ENCODE measurements at places on chromosomes 6 and 20. TPM values are rescaled to one million over a fixed set of nuclear protein-coding genes. Genes with fewer than 3 reads are reported as not detected.

DNA sequence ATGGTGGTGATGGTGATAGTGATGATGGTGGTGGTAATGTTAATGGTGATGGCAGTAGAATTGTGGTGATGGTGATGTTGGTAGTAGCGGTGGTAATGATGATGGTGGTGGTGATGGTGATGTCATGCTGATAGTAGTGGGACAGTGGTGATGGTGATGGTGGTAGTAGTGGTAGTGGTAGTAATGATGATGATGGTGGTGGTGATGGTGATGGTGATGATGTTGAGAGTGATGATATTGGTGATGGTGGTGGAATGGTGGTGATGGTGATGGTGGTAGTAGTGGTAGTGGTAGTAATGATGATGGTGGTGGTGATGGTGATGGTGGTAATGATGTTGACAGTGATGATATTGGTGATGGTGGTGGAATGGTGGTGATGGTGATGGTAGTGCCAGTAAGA, 128.8 kb downstream of the LPA start:
- DNase-seq, result no peak
- H3K36me3 ChIP-seq, result no peaks in the 10 kb centered on the region
- no peak overlapping the region for H3K4me3 ChIP-seq

DNA sequence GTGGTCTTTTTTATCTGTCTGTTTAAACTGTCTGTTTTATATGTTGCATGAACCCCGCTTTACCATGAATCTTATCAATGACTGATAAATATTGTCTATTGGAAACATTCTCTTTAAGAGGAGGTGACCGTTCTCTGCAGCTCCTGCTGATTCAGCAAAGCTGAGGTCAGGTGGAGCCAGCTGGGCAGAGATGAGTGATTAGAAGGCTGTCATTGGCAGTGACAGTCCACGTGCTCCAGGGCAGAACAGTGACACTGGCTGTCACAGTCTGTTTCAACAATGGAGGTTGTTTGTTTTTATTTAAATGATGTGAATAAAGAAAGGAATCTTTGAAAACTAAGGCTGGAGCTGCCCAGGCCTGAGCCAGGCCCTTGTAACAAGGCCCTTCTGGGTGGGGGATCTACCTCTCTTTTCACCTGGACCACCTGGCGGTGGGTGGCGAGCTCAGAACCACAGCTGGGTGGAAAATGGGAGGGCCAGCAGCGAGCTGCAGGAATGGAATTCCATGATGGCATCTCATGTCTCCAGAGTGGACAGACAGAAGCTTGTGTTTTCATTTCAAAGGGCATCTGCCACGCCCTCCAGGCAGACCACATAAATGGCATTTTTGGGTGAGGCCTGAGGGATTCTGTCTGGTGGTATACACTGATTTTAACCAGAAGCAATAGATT, 12.6 kb downstream of the SYNJ2 start:
- no peaks in the 10 kb centered on the region for H3K36me3 ChIP-seq
- DNase-seq, result no peak
- no peak overlapping the region for H3K4me3 ChIP-seq
- H3K4me1 ChIP-seq, result peaks cover 13% of the 10 kb centered on the region

GRCh38 chr6:158285656-158286021, 26.6 kb upstream of the TULP4 start:
- peaks cover 29% of the 10 kb centered on the region for H3K4me1 ChIP-seq
- no peaks in the 10 kb centered on the region for H3K36me3 ChIP-seq
- peak overlapping the region; percentile 3 for H3K27ac ChIP-seq
- no peaks in the 10 kb centered on the region for H3K27me3 ChIP-seq

GRCh38 chr6:109304284-109305015, 77.8 kb downstream of the CD164 start:
- peaks cover 27% of the 10 kb centered on the region for H3K4me1 ChIP-seq
- no peaks in the 10 kb centered on the region for H3K27me3 ChIP-seq
- no peak overlapping the region for H3K4me3 ChIP-seq

GRCh38 chr6:156310701-156311100, 466.5 kb upstream of the ARID1B start:
- H3K4me3 ChIP-seq, result no peak overlapping the region
- H3K4me1 ChIP-seq, result no peaks in the 10 kb centered on the region
- DNase-seq, result no peak
- no peak overlapping the region for H3K27ac ChIP-seq

GRCh38 chr6:25014791-25015560, 79.2 kb upstream of the RIPOR2 start:
- no peaks in the 10 kb centered on the region for H3K27me3 ChIP-seq
- no peaks in the 10 kb centered on the region for H3K36me3 ChIP-seq
- peaks cover 6% of the 10 kb centered on the region for H3K4me1 ChIP-seq
- no peak overlapping the region for H3K27ac ChIP-seq

DNA sequence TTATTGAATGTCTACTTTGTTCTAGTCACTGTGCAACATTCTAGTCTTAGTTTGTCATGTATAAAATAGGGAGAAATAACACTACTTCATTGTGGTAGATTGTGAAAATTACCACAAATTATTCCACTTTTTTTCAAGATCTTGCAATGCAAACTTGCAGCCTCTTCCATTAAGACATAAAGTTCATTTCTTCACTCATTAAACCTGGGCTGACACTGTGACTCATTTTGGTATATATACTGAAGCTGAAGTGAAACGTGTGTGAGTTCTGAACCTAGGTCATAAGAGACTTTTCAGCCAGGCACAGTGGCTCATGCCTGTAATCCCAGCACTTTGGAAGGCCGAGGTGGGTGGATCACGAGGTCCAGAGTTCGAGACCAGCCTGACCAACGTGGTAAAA, 329.0 kb downstream of the BCKDHB start:
- no peaks in the 10 kb centered on the region for H3K27me3 ChIP-seq
- H3K36me3 ChIP-seq, result no peaks in the 10 kb centered on the region
- no peak overlapping the region for H3K27ac ChIP-seq
- H3K4me1 ChIP-seq, result peaks cover 4% of the 10 kb centered on the region
- no peak overlapping the region for H3K4me3 ChIP-seq

GRCh38 chr6:108575905-108576494, 15.3 kb downstream of the FOXO3 start:
- H3K4me3 ChIP-seq, result no peak overlapping the region
- H3K27me3 ChIP-seq, result no peaks in the 10 kb centered on the region
- H3K27ac ChIP-seq, result no peak overlapping the region
- H3K36me3 ChIP-seq, result peaks cover 18% of the 10 kb centered on the region

DNA sequence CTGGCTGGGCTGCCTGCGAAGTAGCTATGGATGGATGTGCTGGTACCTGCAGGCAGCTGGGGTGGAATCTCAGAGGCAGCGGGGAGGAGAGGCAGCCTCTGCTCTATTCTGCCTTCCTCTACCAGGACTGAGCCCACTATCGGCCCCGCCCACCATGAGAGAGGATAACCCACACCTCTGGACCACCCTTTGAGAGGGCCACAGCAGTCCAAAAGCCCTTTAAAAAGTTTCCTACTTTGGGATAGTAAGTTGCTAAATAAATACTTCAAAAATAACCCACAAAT, 36.1 kb downstream of the EZR start:
- no peak for DNase-seq
- H3K4me1 ChIP-seq, result no peaks in the 10 kb centered on the region
- no peaks in the 10 kb centered on the region for H3K27me3 ChIP-seq
- H3K27ac ChIP-seq, result no peak overlapping the region
- H3K36me3 ChIP-seq, result peaks cover 51% of the 10 kb centered on the region

DNA sequence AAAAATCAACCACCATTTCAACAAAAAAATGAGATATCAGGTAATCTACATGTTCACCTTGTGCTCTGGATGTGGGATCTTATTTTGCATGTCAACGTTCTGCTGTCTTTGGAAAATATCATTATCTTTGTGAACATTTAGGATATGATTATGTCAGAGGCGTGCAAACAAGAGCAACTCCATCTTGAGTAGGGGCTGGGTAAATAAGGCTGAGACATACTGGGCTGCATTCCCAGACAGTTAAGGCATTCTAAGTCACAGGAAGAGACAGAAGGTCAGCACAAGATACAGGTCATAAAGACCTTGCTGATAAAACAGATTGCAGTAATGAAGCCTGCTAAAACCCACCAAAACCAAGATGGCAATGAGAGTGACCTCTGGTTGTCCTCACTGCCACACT, 28.8 kb upstream of the ZBTB24 start:
- no peak overlapping the region for H3K4me3 ChIP-seq
- H3K27me3 ChIP-seq, result no peaks in the 10 kb centered on the region
- no peak overlapping the region for H3K27ac ChIP-seq
- no peak for DNase-seq

DNA sequence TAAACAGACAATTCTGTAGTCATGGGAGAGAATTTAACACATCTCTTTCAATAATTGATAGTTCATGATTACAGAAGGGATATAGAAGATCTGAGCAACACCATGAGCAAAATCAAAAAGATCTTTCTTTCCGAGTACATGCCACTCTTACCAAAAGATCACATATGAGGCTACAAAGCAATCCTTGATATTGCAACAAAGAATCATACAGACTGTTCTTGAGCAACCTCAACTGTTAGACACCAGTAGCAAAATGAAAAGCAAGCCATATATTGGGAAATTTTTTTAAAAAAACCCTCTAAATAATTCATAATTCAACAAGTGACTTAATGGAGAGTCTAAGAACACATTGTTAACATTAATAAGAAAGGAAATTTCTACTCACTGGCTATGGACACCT, 3.6 kb upstream of the CD83 start:
- H3K4me3 ChIP-seq, result no peak overlapping the region
- H3K36me3 ChIP-seq, result no peaks in the 10 kb centered on the region
- H3K4me1 ChIP-seq, result peaks cover 4% of the 10 kb centered on the region
- no peak for DNase-seq
- H3K27ac ChIP-seq, result no peak overlapping the region
- H3K27me3 ChIP-seq, result no peaks in the 10 kb centered on the region

DNA sequence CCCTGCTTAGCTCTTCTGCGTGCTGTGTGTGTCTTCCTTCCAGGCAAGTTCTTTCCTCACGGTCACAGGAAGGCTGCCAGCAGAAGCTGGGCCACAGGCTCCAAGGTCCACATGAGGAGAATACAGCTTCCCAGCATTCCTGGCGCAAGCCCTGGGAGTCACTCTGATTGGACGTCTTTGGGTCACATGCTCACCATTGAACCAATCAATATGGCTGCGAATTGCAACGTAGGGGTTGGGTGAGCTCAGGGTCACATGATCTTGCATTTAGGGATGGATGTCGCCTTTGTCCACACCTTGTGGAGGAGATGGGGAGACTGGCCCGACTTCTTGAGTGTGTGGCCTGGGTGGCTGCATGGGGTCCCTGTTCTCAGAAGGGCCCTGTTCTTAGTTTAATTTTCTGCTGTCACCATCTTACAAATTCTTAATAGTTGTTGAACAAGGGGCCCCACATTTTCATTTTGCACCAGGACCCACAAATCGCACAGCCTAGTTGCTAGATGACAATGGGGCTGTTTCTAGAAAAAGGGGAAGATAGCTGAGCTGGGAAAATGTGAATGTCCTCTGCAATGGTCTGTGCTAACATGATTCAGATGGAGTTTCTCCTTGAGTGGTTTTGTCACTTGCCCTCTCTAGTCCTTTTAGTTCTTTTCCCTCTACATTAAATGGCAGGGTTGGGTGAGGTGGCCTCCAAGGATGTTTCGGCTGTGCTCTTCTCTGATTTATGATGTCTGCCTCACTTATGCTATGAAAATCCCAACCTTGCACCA, 149.6 kb downstream of the CDH26 start:
- no peak overlapping the region for H3K27ac ChIP-seq
- H3K4me3 ChIP-seq, result no peak overlapping the region
- H3K36me3 ChIP-seq, result no peaks in the 10 kb centered on the region
- H3K4me1 ChIP-seq, result no peaks in the 10 kb centered on the region
- no peaks in the 10 kb centered on the region for H3K27me3 ChIP-seq

GRCh38 chr6:5809450-5809849, 197.3 kb downstream of the NRN1 start:
- H3K4me3 ChIP-seq, result no peak overlapping the region
- no peaks in the 10 kb centered on the region for H3K27me3 ChIP-seq
- no peaks in the 10 kb centered on the region for H3K4me1 ChIP-seq

DNA sequence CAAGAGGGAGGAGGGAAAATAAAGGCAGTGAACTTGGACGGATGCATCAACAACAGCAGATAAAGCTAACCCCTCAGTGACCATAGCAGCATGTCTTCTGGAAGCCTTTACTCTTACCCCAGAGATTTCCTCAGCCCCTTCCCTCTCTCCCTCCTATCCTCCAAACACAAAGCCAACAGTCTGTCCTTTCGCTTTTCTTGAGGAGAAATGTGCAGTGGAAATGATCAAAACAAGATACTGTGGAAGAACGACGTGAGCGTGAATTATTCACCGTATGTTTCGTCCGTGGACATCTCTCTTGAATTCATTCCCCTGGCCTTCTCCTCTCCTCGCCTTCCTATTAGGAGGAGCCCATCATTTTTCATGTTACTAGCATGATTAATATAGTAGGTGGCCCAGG, 8.5 kb downstream of the NRN1 start:
- H3K36me3 ChIP-seq, result no peaks in the 10 kb centered on the region
- no peak for DNase-seq
- H3K4me3 ChIP-seq, result no peak overlapping the region
- peaks cover 44% of the 10 kb centered on the region for H3K27me3 ChIP-seq
- H3K27ac ChIP-seq, result no peak overlapping the region
- peaks cover 40% of the 10 kb centered on the region for H3K4me1 ChIP-seq

GRCh38 chr20:62401331-62401779, 5.7 kb downstream of the CABLES2 start:
- peaks cover 15% of the 10 kb centered on the region for H3K4me1 ChIP-seq
- H3K36me3 ChIP-seq, result no peaks in the 10 kb centered on the region
- no peaks in the 10 kb centered on the region for H3K27me3 ChIP-seq
- no peak overlapping the region for H3K27ac ChIP-seq
- DNase-seq, result no peak
- no peak overlapping the region for H3K4me3 ChIP-seq

DNA sequence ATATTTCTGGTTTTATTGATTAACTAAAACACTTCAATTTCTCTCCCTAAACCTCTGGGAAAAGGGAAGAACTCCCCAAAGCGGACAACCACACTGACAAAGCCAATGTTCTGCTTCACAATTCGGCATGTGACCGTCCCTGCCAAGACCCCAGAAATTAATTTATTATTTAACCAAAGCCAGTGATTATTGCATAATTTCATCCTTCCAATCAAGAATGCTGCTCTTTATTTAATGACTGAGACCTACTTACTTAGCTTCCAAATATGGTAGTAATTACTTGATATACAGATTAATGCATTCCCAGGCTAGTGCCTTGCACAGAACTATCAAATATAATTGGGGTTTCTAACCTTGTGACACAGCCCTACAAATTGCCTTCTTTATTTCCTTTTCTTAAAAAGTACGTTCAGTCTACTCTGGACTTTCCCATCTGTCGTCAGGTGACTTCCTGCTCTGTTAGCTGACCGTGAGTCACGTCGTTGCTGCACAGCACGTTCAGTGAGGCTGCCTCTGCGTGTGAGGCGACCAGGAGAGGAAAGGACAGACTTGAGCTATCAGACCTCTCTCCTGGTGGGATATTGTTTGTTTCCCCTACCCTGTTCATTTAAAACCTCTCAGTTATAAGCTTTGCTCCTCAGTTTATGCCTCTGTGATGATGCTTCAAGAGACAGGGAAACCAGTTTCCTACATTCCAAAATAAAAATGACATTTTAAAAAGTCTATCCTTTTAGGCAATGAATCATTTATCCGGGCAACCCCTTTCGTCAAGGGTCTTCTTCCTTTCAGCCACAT, 55.7 kb upstream of the TNFAIP3 start:
- DNase-seq, result peak; percentile 26
- no peaks in the 10 kb centered on the region for H3K27me3 ChIP-seq
- H3K4me3 ChIP-seq, result peak overlapping the region; percentile 29
- peaks cover 3% of the 10 kb centered on the region for H3K4me1 ChIP-seq
- H3K36me3 ChIP-seq, result no peaks in the 10 kb centered on the region
- H3K27ac ChIP-seq, result no peak overlapping the region

Gene IL17F
- total RNA-seq, result not detected

Gene PSORS1C2
- not detected for total RNA-seq

Gene KCNS1
- total RNA-seq, result not detected

Gene ZNF341
- 2.3 TPM for total RNA-seq

Gene ZNF831
- 1.3 TPM for total RNA-seq

Gene TMEM217
- 0.41 TPM for total RNA-seq

Gene SLC25A27
- total RNA-seq, result 52.8 TPM

Gene MAS1
- 0.14 TPM for total RNA-seq

Gene RIPOR2
- total RNA-seq, result 6.0 TPM

Gene HLA-G
- 0.85 TPM for total RNA-seq

Gene BIRC7
- total RNA-seq, result not detected

Data from thoracic aorta (tissue), 2 donors.